ENCODE measurements at places on chromosomes 2 and 18.

DNA sequence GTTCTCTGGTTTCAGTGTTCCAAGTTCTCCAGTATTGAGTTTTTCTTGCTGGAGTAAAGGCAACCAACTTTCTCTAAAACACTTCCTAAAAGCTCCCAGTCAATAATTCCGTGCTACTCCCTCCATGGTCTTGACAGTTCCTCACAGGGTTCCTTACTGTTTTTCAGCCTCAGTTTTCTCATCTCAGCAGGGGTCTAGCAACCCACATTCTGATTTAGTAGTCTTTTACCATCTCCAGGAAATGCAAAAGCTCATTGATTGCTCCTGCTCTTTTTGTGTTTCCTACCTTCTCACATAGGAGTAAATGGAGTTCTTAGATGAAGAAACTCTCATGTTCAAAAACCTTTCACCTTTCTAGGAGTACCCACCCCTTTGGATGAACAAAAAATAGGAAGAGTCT is 978.8 kb upstream of the POU3F3 start:
- no peak for DNase-seq

- DNase-seq = no peak
Measured at GRCh38 chr18:21187886-21188285, 54.1 kb upstream of the GREB1L start.

DNA sequence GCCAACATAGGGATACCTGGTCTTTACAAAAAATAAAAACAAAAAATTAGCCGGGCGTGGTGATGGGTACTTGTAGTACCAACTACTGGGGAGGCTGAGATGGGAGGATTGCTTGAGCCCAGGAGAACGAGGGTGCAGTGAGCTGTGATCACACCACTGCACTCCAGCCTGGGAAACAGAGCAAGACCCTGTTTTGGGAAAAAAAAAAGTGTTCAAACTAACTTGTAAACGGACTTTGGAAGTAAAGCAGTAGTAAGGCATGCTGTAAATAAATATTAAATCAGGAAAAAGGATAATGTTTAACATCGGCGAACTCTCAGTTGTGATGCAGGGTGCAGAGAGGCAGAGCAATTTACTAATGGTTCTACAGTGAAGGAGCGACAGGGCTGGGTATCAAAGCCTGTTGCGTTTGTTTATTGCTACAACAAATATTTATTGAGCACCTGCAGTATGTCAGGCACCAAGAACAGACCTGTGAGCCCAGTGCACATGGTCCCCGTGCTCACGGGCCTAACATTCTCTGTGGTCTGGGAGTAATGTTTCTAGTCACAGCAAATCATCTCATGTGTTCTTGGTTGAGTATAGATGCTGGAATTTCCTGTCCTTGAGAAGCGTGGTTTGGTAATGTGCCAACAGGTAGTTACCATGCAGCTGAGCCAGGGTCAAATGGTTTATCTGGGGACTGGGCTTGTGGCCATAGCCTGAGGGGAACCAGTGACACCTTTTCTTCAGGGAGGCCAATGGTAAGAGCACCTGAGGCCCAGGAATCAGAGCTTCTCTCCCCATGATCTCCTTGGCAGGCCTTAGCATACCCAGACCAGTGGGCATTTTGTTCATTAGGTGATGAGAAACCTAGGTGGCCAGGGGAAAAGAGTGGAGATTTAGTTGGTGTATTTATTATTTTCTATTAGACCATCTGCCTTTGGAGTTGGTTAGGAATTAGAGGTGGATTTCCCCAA is 27.9 kb upstream of the GREB1 start:
- DNase-seq = no peak

GRCh38 chr2:101440127-101440738 is 34.7 kb downstream of the RFX8 start:
- no peak for DNase-seq

- DNase-seq = no peak
Measured at GRCh38 chr2:39144416-39144815, 23.6 kb upstream of the SOS1 start.

GRCh38 chr2:53234548-53234903 is 533.1 kb upstream of the CHAC2 start:
- no peak for DNase-seq

Data from B cell (primary cell).